ENCODE measurements at places on chromosomes 4 and X.

DNA sequence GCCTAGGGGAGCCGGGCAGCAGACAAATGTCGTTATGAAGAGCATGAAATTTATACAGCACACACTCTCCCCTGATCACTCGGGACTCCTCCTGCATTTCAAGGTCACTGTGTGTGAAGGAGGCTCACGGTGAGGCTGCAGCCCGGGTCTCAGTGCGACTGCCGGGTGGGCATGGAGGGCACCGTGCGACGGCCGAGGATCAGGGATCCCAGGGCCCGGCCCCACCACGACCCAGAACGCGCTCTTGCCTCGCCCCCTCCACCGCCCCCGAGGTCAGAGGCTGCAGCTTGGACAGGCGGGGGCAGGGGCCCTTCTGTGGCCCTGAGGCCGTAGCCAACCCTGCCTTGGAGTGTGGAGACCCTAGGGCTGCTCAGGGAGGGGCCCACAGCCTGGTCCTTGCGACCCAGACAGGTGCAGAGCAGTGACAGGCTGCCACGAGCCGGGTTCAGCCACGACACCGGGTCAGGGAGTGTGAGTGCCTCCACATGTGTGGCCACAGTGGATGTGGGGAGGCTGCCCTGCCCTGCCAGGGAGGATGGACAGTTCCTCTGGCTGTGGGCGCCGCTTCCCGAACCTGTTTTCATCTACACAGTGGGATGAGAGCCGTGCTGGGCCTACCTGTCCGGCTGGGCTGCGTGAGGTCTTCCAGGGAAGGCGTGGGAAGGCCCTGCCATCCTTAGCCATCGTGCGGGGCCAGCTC lies 89.3 kb upstream of the NKX1-1 start:
- DNase-seq = no peak

DNA sequence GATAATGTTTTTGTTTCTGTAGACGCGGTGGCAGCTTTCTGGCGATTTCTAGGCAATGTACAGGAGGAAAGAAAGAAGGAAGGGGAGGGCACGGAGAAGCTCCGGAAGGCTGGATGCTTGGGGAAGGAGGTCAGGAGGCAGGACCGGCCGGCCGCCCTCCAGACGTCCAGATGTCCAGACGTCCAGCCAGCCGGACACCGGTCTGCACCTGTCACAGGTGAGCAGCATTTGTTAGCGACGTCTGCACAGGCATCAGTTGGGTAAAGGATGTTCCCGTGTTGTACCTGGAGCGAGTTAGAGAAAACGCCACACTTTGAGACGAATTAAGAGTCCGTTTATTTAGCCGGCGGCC lies 90.0 kb upstream of the PPP2R3B start:
- no peak for DNase-seq

DNA sequence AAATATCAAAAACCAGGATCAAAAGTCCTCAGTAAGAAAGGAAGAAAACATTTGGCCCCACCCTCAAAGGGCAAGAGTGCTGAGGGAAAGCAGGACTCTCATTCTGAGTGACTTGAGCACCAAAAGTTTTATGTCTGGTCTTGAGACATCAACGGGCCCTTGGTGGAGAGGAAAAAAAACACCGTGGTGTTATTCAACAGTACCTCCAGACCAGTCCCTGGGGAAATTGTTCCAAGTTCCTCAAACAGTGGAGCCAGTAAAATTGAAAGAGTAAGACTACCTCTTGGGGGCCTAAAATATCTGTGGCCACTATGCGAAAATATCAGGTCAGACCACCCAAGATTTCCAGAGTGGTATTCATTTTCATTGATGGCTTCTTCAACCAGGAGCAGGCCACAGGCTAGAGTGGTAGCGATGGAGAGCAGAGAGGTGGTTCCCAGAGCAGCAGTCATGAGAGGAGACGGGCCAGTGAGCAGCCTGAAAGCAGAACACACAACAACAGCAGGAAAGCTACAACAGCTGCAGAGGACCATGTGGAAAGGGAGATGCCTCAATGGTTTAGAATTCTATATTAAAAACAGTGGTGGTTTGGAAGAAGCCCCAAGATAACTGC lies 63.7 kb upstream of the RPL34 start:
- DNase-seq = no peak

DNA sequence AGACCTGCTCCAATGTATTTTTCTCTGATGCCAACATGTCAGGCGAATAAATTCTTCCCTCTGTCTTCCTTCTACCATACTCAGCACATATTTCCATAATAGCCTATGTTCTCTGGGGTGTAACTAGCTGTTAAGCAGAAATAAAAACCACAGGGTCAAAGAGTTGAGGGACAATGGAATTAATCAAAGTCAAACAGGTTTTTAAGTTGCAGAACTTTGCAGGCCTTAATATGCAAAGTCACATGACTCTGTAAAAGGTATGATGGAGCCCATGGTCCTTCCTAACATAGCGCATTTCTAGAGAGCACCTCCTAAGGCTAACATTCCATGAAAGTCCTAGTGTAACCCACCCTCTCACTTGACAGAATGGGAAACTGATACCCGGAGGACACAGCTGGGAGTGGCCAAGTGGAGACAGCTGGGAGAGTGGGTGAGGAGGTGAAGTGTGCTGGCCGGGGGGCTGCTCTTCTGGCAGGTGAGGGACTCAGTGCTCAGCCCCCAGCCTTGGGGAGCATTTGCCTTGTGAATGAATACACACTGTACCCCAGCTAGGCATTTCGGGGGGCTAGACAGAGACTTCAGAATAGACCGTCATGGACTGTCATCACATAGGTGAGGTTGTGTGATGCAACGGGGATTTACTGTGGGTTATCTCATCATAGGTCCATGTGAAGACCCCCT lies 8.4 kb upstream of the SORCS2 start:
- DNase-seq = no peak

- DNase-seq = no peak
Measured at GRCh38 chrX:53483838-53484405, 49.8 kb upstream of the HSD17B10 start.
